ENCODE measurements at places on chromosomes 11 and 22.

GRCh38 chr11:2265396-2265795 lies 5.0 kb downstream of the ASCL2 start:
- peaks cover 56% of the 10 kb centered on the region for H3K27me3 ChIP-seq
- H3K36me3 ChIP-seq, result no peaks in the 10 kb centered on the region

- peaks cover 29% of the 10 kb centered on the region for H3K36me3 ChIP-seq
- peaks cover 3% of the 10 kb centered on the region for H3K4me1 ChIP-seq
- no peaks in the 10 kb centered on the region for H3K27me3 ChIP-seq
- no peak overlapping the region for H3K27ac ChIP-seq
These were observed 94.9 kb downstream of the MICAL2 start for GRCh38 chr11:12205330-12205729.

- no peak overlapping the region for H3K4me3 ChIP-seq
- peak overlapping the region; percentile 95 for H3K27ac ChIP-seq
- H3K36me3 ChIP-seq, result peaks cover 67% of the 10 kb centered on the region
- peaks cover 46% of the 10 kb centered on the region for H3K4me1 ChIP-seq
- DNase-seq, result no peak
These were observed 13.4 kb downstream of the DERL3 start for GRCh38 chr22:23825246-23825905.

DNA sequence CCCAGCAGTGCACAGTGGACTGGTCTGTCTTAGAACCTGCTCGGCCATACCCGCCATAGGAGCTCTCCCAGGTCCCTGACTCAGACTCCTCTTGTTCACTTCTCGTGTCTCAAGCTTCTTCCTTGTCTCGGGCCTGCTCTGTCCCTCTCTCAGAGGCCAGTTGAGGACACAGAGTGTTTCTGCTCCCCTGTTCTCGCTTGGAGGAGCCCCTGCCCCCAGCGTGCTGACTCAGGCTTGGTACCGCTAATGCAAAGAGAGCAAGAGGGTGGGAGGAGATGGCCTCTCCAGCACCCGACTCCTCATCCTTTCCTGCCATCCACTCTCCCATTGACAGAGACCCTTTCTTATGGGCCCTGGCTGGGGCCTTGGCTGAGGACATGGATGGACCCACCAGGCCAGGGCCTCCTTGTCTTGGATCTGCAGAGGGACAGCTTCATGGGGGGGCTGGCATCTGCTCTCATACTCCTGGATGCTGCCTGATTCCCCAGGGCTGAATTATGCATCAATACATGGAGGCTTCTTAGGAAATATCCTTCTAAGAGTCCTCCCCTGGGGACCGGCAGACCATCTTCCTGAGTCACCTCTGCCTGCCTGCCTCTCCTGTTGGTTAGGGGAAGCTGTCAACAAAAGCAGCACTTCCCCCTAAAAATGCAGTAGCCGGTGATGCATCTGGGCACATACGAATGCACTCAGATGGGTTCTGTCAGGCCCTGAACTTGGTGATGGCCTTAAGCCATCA lies 15.9 kb downstream of the TSPAN18 start:
- no peak overlapping the region for H3K27ac ChIP-seq
- DNase-seq, result no peak
- H3K27me3 ChIP-seq, result no peaks in the 10 kb centered on the region
- H3K4me1 ChIP-seq, result peaks cover 7% of the 10 kb centered on the region
- H3K36me3 ChIP-seq, result peaks cover 16% of the 10 kb centered on the region

DNA sequence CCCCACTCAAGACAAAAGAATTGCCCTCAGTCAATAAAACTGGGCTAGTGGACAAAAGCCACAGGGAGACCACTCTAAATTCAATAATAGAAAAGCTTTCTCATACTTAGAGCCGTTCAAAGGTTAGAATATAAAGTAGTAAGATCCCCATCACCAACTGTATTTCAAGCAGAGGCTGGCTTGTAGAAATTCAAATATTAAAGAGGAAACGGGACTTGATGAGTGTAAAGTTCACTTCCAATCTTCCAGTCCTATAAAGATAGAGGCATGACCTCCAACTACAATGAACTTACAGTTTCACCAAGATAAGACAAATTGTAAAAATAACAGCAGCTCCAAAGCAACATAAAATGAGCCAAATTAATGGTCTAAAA lies 70.4 kb downstream of the CCDC34 start:
- no peaks in the 10 kb centered on the region for H3K4me1 ChIP-seq
- no peak overlapping the region for H3K27ac ChIP-seq
- no peak for DNase-seq

DNA sequence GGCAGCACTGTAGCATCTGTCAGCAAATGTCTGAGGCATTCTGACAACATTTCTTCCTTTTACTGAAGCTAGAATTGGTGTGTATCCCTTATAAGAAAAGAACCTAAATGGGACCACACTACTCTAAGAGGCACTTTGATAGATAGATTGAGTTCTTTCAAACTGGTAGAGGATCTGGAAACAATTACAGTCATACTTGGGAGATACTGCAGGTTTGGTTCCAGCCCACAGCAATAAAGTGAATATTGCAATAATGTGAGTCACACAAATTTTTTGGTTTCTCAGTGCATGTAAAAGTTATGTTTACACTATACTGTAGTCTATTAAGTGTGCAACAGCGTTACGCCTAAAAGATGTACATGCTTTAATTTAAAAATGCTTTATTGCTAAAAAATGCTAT lies 96.9 kb downstream of the SBF2 start:
- H3K4me3 ChIP-seq, result no peak overlapping the region
- no peaks in the 10 kb centered on the region for H3K27me3 ChIP-seq
- H3K4me1 ChIP-seq, result no peaks in the 10 kb centered on the region
- H3K27ac ChIP-seq, result no peak overlapping the region

- H3K27me3 ChIP-seq, result no peaks in the 10 kb centered on the region
- no peak overlapping the region for H3K4me3 ChIP-seq
- no peaks in the 10 kb centered on the region for H3K36me3 ChIP-seq
- peaks cover 40% of the 10 kb centered on the region for H3K4me1 ChIP-seq
- no peak overlapping the region for H3K27ac ChIP-seq
These were observed 198.2 kb downstream of the SWAP70 start for GRCh38 chr11:9861860-9862725.

Measured in activated naive CD4-positive, alpha-beta T cell treated with anti-CD3 and anti-CD28 coated beads, Interleukin-2, amount 10 ng/mL, durations not matched to agents 7 days and 5 days (primary cell).